ENCODE measurements at places on chromosomes 1 and 21.

DNA sequence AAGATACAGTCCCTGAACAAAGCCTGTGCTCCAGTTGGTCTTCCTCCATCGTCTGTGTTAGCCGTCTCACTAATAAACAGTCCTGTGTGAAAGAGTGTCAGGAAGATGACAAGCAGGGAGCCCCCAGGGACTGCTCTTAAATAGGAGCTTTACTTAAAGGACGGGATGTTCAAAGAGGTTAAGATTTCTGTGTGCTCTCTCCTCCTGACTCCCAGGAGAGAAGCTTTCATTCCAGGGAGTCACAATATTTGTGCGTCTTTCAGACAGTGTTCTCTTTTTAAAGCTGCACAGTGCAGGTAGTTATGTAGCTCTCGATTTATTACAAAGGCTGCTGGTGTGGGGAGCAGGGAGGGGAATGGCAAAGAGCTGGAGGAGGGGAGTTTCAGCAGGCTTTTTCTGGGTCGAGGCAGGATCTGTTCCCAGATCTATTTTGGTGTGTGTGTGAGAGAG, 43.5 kb downstream of the STYXL2 start:
- no peak for DNase-seq

DNA sequence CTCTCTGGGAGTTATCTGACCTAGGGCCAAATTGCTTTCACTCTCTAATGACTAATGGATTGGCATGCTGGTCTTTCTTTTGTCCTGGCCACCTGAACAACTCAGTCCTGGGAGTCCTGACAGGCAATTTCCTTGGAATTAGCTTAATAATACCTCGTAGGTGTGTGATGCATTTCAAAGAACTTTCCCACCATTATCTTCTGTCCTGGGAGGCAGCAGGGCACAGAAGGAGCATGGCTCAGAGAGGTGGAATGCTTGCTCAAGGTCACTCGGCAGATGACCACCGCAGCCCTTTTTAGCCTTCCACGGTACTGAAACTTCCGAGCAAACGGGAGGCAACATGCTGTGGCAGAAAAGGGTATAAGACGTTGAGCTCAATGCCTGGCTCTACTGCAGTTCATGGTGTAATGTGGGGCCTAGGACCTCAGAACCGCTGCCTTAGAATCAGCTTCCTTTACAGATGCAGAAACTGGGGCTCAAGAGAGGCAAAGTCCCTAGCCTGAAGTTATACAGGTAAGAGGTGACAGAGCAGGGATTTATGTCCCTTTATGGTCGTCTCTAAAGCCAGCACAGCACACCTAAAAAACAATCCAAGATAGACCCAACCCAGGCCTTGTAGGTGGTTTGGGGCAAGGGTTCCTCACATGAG, 3.2 kb downstream of the ID3 start:
- DNase-seq: no peak

DNA sequence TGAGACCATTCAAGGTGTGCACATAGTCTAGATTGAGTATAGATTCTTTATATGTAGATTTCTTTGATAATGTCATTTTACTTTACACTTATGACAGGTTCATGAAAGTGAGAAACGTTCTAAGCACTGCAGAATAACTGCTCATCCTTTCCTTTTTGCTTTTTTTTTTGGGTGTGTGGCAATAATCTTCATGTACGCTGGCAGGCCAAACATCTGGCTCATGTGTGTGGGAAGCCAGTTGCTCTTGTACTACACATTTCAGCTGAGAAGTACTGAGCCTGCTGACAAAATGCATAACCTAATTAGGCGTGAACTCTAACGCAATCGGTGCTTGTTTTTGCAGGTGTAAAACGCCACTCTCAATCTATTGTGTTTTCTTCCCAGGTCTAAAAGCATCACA, 350.8 kb upstream of the KAZN start:
- no peak for DNase-seq

DNA sequence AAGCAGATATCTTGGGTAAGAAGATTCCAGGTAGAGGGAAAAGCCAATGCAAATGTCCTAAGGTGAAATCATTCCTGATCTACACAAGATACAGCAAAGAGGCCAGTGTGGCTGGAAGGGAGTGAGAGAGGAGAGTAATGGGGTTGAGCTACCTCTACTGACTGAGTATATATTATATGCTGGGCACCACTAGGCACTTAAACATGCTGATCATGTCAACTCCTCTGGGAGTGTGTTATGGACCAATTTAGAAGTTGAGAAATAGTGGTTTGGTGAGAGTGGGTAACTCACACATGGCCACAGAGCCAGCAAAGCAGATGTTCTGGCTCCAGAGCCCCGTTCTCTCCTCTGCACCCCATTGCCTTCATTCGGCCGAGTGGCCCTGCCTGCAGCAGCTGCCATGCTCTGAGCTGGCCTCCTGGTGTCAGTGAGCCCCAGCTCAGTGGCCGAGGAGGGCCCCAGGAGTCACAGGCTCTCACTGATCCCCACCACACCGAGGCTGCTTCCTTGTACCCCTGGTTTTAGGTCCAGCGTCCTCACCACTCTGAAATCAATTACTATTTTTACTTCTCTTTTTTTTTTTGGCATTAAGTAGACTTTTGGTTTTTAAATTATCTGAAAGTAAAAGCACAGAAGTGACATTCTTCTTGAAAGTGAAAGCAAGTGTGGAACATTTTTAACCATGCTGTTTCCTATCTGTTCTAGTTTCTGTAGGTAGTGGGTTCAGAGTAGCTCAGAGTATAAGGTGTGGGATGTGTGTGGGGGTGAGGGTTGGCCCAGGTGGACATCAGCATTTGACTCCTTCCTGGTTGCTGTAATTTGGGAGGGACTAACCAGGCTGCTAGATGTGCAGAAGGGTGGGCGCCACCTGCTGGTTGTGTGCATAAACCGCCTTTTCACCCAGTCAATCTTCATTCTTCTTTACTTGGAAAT, 45.8 kb upstream of the CRNN start:
- peak; percentile 5 for DNase-seq

DNA sequence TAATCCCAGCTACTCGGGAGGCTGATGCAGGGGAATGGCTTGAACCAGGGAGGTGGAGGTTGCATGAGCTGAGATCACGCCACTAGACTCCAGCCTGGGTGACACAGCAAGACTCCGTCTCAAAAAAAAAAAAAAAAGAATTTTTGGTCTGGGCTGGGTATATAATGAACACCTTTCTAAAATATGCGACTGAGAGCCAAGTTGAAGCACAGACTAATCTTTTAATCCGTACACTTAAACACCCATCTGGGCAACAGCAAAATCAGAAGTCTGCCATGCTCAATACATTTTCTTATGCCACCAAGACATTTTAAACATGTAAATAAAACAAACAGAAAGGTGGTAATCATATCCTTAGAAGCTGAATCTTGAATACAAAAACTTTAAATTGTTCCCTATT, 31.6 kb upstream of the ABCB10 start:
- no peak for DNase-seq

DNA sequence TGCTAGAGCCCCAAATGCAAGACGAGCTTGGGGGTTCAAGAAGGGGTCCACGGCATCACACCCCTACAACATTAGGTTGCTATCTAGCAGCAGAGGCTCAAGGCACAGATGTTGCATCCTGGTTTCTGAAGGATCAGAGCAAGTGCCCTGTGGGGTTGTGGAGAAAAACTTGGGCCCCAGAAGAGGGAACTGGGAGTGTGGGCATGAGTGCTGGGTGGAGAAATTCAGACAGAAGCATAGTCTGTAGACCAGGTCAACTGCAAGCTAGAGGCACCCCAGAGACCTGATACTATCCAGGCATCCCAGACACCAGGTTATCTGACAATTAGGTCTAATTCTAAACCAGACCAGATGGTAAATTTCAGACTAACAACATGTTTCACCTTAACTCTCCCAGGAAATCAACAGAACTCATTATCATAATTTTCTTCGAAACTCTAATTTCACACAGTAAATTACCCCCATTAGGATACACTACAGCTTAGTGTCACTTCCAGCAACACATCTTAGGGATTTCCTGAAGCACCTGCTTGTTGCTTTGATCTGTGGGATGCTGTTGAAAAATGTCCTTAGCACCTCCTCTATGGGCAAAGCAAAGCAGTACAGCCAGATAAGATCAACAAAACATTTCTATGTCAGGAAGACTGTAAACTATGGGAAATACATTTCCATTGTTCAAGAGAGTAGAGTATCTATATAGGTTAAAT, 179.3 kb downstream of the VAV3 start:
- no peak for DNase-seq

GRCh38 chr1:167517535-167518330, 596 bp downstream of the CD247 start:
- no peak for DNase-seq

DNA sequence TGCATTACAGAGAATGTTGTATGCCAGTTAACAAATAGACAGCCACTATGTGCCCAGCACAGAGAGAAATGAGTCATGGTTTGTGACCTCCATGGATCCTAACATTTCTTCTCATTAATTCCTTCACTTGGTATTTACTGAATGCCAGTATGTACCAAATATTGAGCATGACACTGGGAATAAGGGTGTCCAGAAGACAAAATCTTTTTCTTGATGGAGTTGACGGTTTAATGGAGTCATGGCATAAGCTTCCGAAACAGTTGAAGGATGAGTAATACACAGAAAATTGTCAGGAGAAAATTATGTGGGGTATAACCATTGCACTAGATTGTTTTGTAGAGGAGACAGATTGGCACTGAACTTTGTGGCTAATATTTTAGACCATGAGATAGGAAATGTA, 36.9 kb downstream of the PTGFR start:
- DNase-seq: no peak

- DNase-seq: no peak
Measured at GRCh38 chr1:234584926-234585325, 25.1 kb downstream of the IRF2BP2 start.

- DNase-seq: no peak
Measured at GRCh38 chr1:206907304-206907991, 10.2 kb downstream of the IL24 start.

DNA sequence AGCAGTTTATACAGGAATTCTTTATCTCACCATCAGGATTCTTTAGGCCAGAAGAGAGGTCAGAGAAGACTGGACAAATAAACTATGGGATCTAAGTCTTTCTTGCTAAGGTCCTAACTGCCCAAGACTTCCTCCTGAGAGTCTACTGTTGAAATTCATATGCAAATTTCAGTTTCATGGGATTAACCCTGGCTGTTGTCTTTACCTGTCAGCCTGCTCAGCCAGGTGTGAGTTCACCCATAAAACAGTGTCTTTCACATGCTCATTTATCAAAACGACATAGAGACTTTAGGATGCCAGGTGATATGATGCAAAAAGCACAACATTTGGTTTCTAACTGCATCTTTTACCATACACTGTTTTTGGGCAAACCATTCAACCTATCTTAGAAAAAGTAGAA, 211.0 kb downstream of the PDE4B start:
- no peak for DNase-seq

DNA sequence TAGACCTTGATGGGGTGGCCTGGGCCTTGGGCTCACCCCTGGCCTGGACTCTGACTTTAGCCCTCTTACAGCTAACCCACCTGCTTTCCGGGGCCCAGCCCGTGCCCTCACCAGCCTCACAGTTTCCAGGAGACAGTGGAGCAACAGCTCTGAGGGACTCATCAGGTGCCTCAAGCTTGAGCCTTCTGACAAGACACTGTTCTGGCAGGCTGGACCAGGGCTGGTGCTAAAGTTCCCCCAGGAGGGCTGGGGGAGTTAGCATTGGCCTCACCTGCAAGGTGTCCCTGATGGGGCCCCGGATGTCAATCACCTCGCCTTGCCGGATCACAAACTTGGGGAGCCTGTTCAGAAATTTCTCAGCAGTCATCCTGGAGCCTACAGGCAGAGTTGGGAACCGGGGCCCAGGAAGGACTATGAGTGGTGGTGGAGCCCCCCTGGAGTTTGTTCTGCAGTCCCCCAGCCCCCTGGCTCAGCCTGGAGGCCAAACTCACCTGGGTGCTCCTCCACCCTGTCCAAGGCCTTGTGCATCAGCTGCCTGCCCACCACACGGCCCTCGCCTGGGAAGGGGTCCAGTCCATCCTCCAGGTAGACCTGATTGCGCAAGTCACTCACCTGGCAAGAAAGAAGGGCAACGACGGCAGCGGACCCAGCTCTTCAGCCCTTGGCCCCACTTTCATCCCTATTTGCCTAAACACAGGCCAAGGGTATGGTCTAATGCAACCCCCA, 4.1 kb downstream of the SH3BGRL3 start:
- DNase-seq: no peak

GRCh38 chr1:202107801-202108731, 14.7 kb upstream of the GPR37L1 start:
- peak; percentile 38 for DNase-seq

DNA sequence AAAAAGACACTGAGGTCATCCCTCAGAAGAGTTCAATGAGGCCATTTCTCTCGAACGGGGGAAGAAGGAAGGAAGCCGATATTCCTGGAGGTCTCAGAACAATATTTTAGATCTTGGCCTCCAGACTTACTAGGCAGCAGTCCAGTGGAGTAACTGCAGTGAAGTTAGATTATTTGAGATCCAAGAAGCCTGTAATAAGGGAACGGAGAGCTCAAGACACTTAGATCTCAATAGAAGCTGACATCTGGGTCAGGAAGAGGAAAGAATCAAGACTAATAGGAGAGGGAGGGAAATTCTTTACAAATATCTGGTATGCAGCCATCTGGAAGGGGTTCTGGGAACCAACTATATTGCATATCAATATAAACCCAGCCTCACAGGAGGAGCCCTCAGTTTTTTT, 13.6 kb upstream of the ENAH start:
- DNase-seq: no peak

GRCh38 chr21:42175110-42175710, 43.7 kb upstream of the ABCG1 start:
- no peak for DNase-seq

- DNase-seq: no peak
Measured at GRCh38 chr1:226454349-226454748, 46.5 kb upstream of the PARP1 start.

GRCh38 chr1:164608651-164609057, 49.7 kb downstream of the PBX1 start:
- DNase-seq: no peak

DNA sequence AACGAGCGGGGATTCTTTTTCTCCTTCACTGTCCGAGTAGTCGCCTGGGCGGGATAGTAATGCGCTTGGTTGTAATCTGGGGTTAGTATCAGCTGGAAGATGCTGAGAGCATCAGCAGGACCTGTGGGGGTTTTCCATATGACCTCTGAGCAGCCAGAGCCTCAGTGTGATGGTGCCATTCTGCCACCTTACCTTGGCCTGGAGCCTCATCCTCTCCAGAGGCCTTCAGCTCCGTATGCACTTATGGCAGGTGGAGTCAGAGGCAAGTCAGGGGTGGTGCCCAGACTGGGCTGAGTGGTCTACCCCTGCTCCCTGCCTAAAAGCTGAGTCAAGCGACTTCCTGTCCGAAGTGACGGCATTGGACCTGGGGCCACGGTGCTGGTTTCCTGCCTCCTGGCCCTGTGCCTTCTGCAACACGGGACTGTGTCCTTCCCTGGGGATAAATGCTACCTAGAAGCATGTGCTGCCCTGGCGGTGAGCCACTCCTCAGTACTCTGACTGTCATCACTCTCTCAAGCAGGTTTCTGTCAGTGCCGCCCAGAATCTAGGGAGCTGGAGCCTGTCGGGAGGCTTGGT, 24.7 kb downstream of the TENT5C start:
- no peak for DNase-seq

GRCh38 chr21:46188226-46189212, 4.3 kb upstream of the SPATC1L start:
- no peak for DNase-seq

Measured in NCI-H774 (cell line).